ENCODE measurements at places on chromosomes 16 and 17.

- DNase-seq = no peak
Measured at GRCh38 chr17:40194821-40195220, 17.6 kb downstream of the RAPGEFL1 start.

GRCh38 chr17:42129109-42129837 lies 6.7 kb downstream of the HSPB9 start:
- no peak for DNase-seq

- DNase-seq = no peak
Measured at GRCh38 chr16:86918637-86919036, 340.3 kb downstream of the FOXL1 start.

- DNase-seq = no peak
Measured at GRCh38 chr17:79464318-79465010, 146.4 kb downstream of the RBFOX3 start.

- DNase-seq = no peak
Measured at GRCh38 chr17:35841505-35841904, 27.2 kb downstream of the HEATR9 start.

GRCh38 chr16:85522842-85523601 lies 90.1 kb upstream of the GSE1 start:
- no peak for DNase-seq

GRCh38 chr16:69924777-69925191 lies 26.4 kb upstream of the CLEC18A start:
- DNase-seq = peak; percentile 82

GRCh38 chr16:21600031-21600773 lies 825 bp downstream of the METTL9 start:
- DNase-seq = no peak

GRCh38 chr17:21029036-21029435 lies 13.8 kb downstream of the USP22 start:
- DNase-seq = peak; percentile 65

- DNase-seq = no peak
Measured at GRCh38 chr17:49195751-49196150, 14.6 kb downstream of the GNGT2 start.

- DNase-seq = no peak
Measured at GRCh38 chr17:73203135-73203787, 10.4 kb downstream of the COG1 start.

DNA sequence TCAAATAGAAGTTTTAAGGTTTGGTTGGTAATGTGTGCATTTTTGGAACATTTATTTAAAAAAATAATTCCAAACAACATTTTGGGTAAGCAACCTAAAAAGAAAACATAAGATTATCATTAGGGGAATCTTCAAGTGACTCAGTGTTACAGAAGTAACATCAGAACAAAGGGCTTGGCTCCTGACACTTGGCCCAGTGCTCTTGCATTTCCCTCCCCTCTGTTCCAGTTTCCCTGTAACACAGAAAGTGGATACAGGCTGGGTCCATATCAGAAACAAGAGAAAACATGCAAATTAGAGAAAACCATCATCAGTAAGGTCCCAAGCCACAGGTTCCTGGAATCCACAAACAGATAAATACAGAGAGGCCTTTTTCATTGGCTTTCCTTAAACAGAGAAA lies 40.1 kb downstream of the SKAP1 start:
- no peak for DNase-seq

DNA sequence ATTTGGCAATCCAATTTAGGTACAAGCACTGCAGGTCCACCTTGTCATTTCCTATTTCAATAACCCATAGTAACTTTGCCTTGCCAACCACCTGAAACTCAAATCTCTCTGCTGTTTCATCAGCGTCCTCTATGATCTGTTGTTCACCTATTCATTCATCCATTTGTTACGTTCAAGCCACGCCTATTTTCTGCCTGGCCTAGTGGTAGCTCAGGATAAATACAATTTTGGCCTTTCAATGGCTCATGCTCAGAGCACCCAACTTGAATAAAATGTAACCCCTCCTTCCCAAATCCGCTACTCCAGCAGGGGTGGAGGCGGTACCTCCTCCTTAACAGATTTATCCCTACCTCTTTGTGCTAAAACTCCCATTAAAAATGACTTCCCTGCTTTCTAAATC lies 3.6 kb upstream of the FBXO47 start:
- DNase-seq = no peak

DNA sequence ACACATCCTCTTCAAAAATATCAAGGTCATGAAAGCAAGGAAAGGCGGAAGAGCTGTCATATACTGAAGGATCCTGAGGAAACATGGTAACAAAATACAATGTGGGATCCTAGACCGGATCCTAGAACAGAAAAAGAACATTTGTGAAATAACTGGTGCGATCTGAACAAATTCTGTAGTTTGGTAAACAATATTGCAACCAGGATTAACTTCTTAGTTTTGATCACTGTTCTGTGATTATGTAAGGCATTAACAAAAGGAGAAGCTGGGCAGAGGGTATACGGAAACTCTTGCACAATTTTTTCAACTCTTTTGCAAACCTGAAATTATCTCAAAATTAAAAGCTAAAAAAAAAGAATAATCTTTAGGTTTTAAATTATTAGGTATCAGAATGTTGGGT lies 109.7 kb downstream of the TRIM37 start:
- no peak for DNase-seq

- DNase-seq = no peak
Measured at GRCh38 chr16:3971261-3971660, 90.7 kb upstream of the CREBBP start.

DNA sequence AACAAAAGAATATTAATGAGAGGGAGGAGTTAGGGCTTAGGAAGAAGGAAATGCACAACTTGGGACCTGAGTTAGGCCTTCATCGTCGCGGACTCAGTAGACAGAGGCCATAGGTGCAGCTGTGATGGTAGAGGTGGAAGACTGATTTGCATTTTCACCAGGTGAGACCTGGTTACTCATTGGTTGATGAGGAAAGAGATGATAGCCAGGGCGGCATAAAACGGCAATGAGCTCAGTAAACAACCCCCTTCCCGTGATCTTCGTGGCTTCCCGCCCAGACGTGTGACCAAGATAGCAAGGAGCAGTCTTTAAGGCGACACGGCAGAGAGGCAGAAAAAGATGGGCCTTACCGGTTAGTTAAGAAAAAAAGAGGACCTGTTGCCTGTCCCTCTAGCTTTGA lies at the start of gene TMC5:
TSS of gene TMC5 (plus strand) at position 244 of the 400 bp plus-strand sequence. CDS start 22,156 bp downstream, outside the sequence.
- no peak for DNase-seq

- DNase-seq = no peak
Measured at GRCh38 chr17:37295888-37296287, 79.9 kb upstream of the C17orf78 start.

- no peak for DNase-seq
Measured at GRCh38 chr17:17500999-17501605, 4.9 kb upstream of the RASD1 start.

GRCh38 chr17:33962857-33963655 lies 292.0 kb upstream of the CCL2 start:
- no peak for DNase-seq

DNA sequence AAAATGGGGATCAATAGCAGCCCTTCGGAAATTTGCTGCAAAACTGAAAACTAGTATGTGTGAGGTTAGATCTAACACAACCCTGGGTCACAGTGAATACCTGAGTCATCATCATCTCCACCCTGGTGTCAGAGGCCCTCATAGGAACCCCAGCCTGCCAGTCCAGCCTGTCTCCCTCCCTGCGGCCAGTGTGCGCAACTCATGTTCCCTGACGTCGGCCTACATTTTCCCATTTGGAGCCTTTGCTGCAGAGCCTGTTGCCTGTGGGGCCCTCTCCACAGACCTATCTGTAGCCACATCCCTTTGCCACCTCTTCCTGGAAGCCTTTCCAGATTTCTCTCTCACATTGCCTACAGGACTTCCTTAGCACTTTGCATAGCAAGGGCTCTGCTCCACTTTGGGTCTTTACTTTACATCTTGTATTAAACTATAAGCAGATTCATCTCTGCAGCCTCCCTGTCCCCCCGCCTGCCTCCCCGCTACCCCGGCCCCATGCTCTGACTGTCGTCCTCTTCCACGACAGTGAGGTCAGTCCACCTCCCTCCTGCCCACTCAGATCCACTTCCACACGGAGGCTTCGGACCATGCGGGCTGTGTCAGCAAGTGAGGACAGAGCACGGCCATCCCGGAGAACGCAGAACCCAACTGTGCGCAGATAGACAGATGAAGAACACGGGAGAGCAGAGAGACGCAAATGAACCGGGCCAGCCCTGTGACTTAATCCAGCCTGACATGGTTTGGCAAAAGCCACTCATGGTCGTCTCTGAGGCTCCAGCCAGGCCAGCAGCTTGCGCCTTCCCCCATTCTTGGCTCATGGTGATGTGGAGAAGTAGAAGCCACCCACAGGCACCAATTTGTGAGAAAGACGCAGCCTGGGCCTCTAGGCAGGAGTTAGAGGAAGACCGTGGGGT lies 31.0 kb downstream of the NGFR start:
- no peak for DNase-seq

- no peak for DNase-seq
Measured at GRCh38 chr16:1280783-1281182, 24.9 kb downstream of the TPSD1 start.

- DNase-seq = no peak
Measured at GRCh38 chr17:45946841-45947256, 52.2 kb upstream of the STH start.

DNA sequence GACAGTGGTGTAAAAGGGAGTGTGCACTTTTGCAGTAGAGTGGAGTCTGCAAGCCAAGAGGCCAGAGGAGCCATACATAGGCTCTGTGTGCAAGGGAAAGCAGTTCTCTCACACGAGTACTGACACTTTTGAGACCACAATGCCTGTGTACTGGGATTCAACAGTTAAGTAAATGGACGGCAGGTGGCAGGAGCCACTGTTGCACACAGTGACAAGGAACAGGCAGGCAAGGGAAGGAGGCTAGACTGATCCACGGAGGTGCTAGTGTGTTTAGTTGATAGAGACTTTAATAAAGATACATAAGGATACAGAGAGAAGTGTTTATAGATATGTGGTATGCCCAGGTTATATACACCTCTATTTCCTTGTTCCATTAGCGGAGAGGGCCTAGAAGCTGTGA lies 67.0 kb downstream of the MPRIP start:
- DNase-seq = no peak

- DNase-seq = peak; percentile 55
Measured at GRCh38 chr16:89744813-89745212, 23.5 kb downstream of the ZNF276 start.

DNA sequence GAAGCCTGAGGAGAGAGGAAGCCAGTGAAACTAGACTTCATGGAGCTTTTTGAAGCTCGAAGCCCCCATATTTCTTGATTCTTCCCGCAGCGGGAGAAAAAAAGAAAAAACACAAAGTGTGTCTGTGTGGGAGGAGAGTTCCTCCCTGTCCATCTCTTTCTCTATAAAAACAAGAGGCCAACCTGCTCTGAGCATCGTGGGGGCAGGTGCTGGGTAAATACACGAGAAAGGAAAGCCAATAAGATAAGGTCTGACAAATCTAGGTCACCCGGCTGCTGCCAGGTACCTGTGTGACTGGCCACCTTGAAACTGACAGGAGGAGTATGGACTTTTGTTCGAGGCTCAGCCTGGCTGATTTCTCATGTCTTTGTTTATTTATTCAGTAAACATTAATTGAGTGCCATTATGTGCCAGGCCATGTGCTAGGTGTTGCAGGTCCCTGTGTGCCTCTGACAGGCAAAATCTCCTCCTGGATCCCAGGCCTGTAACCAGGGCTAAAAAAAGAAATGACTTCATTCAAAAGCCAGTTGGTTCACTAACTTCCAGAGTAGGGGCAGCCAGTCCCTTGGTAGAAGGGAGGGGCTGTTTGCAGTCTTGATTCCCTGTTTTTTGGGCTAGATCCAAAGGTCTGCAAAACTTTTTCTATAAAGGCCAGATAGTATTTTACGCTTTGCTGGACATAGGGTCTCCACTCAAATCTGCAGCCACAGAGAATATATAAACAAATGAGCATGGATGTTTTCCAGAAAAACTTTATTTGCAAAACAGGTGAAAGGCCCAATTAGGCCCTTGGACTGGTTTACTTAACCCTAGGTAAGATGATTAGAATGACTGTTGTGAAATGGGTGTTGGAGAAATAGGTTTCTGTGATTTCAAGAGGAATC lies 35.6 kb downstream of the YPEL2 start:
- peak; percentile 43 for DNase-seq

DNA sequence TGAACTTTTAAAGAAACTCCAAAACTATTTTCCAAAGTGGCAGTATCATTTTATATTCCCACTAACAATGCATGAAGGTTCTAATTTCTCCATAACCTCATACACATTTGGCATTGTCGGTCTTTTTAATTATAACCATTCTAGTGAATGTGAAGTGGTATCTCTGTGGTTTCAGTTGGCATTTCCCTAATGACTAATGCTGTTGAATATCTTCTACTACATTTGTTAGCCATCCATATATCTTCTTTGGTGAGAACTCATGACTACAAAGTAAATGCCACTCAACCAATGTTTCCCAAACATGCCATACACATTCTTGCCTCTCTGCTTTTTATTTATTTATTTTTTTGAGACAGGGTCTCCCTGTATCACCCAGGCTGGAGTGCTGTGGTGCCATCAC lies 31.7 kb upstream of the TAOK1 start:
- DNase-seq = no peak

- DNase-seq = no peak
Measured at GRCh38 chr16:83911290-83911689, 12.4 kb downstream of the MLYCD start.

GRCh38 chr17:38900978-38901656 lies 24.3 kb upstream of the LASP1NB start:
- no peak for DNase-seq

GRCh38 chr17:27430882-27431491 lies 25.3 kb upstream of the KSR1 start:
- DNase-seq = no peak

- DNase-seq = no peak
Measured at GRCh38 chr16:49725651-49726050, 130.3 kb downstream of the ZNF423 start.

DNA sequence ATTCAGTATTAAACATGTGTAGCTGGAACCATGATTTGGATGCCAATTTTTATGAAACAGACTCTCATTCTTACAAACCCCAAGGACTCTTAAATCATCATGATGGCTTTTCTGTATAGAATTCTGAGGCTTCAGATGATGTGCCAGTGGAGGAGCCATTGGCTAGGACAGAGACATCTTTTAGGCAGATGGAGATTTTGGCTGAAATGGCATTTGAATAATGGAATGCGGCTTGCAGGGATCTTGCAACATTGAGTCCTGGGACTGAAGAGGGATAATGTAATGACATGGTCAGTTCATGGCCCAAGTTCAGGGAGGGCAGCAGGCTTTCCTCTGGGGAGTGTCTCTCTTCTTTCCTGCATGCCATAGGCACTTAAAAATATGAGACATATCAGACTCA lies 172.4 kb downstream of the ABCA8 start:
- no peak for DNase-seq

All from ovary (tissue), 10 donors.